ENCODE measurements at places on chromosomes 4 and X.

GRCh38 chr4:1938027-1938426 lies 66.8 kb downstream of the NSD2 start:
- DNase-seq, result no peak

- no peak for DNase-seq
Measured at GRCh38 chrX:68018248-68019203, 414.8 kb downstream of the OPHN1 start.

- no peak for DNase-seq
Measured at GRCh38 chr4:9925750-9926439, 95.4 kb downstream of the SLC2A9 start.

DNA sequence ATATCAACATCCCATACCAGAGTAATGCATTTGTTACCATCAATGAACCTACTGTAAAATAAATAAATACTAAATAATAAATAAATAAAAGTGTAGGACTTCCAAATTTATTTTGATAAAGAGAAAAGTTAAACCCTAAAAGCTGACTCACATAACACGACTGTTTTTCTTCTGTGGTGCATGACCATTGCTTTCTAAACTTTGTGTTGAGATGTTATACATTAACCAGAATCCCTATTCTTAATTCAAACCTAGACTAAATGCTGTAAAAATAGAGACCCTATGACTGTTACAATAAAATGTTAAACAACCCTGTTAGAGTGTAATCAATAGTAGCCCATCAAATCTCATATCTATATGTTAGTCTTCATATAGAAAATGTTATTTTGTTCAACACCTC lies 20.9 kb upstream of the PRMT9 start:
- DNase-seq, result no peak

- DNase-seq, result no peak
Measured at GRCh38 chrX:6683353-6683752, 148.4 kb upstream of the VCX3A start.

DNA sequence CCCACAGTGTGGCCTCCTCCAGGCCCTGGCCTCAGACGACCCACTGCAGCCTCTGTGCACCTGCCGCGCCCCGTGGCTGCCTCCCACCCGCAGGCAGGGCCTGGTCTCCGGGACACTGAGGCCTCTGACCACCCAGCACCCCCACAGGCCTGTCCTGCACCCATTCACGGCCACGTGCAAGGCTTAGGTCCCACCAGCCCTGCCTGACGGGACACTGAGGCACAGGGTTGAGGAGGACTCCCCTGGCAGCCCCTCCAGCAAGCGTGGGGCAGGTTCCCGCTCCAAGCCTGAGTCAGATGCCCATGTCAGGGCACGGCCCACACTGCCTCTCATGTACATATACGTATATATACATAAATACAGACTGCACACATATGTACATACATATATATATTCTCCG lies 23.5 kb downstream of the NELFA start:
- DNase-seq, result no peak

- DNase-seq, result no peak
Measured at GRCh38 chrX:38018766-38019425, 12.5 kb downstream of the SYTL5 start.

- no peak for DNase-seq
Measured at GRCh38 chr4:110474481-110474880, 1.5 kb upstream of the ENPEP start.

- DNase-seq, result no peak
Measured at GRCh38 chr4:1718095-1718850, 2.9 kb downstream of the TMEM129 start.

- DNase-seq, result no peak
Measured at GRCh38 chrX:100417681-100418080, 7.6 kb upstream of the PCDH19 start.

- DNase-seq, result no peak
Measured at GRCh38 chrX:68252664-68253063, 180.6 kb downstream of the OPHN1 start.

GRCh38 chrX:21153503-21153902 lies 220.7 kb upstream of the CNKSR2 start:
- DNase-seq, result peak; percentile 61

DNA sequence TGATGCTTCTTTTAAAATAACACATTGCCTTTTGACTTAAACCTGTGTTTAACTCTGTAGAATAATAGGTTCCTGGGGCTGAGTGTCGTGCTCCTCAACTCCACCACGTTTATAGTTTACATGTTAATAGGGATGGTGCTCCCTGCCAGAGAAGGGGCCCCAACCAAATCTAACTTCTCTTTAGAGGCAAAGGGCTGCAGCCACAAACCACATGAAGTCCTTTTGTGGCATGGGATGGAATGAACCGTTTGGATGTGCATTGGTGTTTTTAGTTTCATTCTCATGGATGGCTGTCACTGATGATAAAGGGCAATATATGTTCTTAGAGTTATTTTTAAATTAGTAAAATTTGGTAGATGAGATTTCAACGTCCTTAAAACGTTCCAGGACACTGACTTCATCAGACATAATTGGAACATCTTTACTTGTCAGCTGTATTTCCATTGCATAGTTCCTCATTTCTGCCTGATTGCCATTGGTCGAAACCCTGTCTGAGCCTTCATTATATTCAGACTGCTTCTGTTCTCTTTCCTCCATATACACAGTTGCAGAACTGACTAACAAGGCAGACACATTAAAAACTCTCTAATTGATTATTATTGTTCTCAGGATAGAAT lies 60.4 kb upstream of the HPF1 start:
- no peak for DNase-seq

DNA sequence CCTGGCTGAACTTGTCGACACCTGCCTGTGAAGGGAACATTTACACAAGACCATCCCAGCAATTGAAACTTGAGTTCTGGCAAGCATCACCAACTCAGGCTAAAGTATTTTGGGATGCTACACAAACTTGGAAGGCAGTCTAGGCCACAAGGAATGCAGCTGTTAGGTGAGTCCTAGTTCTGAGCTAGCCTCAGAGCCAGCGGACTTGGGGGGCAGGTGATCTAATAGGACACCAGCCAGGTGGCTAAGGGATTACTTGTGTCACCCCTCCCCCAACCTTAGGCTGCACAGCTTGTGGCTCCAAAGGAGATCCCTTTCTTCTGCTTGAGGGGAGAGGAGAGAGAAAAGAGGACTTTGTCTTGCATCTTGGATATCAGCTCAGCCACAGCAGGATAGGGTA lies 62.3 kb upstream of the DKK2 start:
- no peak for DNase-seq

GRCh38 chrX:132033166-132033565 lies 10.1 kb downstream of the STK26 start:
- DNase-seq, result no peak

- DNase-seq, result no peak
Measured at GRCh38 chrX:100404851-100405250, 5.2 kb downstream of the PCDH19 start.

GRCh38 chrX:19956306-19956705 lies 34.6 kb downstream of the BCLAF3 start:
- no peak for DNase-seq

DNA sequence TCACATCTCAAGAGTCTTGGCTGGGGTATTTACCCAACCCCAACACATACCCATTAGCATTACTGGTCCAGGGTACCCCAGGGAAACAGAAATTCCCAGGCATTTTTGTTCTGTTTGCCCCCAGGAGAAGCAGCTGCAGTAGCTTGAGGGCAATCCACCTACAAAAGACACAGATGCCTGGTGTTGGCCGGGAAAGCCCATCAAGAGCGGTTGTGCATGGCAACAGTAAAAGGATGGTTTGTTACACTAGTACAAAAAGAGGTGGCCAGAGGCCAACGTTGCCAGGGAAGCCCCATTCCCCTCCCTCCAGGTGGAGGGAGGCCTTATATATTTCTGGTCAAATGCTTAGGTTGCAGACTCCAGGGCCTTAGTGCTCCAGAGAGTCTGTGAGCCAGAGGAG lies 637.8 kb downstream of the BCOR start:
- DNase-seq, result no peak

DNA sequence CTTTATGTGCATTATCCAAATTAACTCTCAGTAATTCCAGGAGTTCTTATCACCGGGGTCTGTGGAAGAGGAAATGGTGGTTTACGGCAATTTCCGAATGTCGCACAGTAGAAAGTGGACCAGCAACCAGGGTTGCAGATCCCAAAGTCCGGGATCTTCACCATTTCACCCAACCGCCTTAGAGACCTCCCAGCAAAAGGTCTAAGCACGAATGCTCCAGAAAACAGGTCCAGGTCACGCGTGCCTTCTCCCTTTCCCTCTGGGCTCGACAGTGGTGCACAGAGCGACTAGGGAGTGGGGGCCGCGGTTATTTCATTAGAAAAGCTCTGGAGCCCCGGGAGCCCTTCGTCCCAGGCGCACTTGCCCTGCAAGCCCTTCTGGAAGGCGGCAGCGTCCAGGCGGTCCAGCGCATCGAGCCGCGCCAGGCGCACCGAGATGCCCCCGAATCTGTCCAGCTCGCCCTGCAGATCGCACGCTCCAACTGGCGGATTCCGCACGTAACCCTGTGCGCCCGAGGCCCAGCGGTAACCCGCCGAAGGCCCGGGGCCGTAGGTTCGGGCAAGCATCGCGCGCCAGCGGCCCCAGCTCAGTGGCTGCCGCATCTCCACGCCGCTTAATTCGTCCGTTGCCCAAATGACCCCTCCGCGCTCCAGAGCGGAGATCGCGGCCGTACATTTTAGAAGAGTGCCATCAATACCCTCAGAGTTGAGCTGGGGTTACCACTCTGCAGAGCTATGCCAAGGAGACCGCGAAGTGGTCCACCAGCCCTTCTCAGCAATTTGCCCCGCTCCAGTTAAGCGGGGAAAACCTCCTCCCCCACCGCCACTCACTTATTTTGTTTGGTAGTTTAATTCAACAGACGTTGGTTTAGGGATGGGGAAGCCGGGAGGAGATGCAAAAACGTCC lies at the start of gene NUDT6:
NUDT6 (minus strand) TSS at position 627 of the 906 bp plus-strand sequence; CDS start at position 602, 25 bp downstream.
- DNase-seq, result peak; percentile 47

- no peak for DNase-seq
Measured at GRCh38 chr4:48193096-48193836, 59.2 kb upstream of the TXK start.

- no peak for DNase-seq
Measured at GRCh38 chrX:132676561-132677186, 187.8 kb upstream of the MBNL3 start.

DNA sequence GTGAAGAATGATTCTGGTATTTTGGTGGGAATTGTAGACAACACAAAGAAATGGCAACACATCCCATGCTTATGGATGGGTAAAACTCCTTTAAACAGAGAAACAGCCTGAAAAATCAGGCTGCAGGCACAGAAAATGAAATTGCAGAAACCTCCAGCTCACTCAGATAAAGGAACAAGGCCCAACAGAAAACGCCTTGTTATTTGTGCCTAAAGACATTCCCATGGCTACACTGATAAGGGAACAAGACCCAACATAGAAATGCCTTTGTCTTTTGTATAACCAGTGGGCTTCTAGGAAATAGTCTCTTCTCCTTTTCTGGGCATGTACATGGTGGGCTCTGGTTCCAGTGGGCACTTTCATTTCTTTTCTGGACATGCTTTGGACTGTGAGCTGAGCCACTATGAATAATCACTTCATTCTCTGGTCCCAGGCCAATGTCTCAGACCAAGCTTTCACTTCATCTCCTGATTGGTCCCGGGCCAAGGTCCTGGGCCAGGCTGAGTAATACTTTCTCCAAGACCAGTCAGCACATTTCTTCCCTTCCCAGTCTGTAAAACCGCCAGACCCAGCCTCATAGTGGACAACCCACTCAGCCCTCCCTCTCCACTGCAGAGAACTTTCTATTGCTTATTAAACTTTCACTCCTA lies 160.5 kb downstream of the TBX22 start:
- DNase-seq, result peak; percentile 57

- DNase-seq, result no peak
Measured at GRCh38 chr4:55547918-55548317, 1.2 kb upstream of the CLOCK start.

- no peak for DNase-seq
Measured at GRCh38 chr4:76016393-76016792, 6.9 kb downstream of the CXCL10 start.

DNA sequence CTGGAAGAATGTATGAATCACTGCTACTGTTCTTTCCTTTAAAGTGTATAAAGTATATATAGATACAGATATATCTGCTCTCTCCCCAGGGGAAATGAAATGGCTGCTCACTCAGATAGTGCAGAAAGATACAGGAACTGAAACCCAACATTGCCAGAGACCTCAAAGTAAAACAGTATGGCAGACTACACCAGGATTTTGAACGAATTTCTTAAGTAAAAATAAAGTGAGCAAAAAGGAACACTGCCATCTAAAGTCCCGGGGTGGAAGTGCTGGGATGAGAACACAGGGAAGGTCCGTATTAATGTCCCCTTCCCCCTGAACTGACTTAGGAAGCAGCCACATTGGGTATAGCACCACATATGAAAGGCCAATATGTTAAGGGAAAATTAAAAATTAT lies 93.4 kb downstream of the TMA16 start:
- no peak for DNase-seq

GRCh38 chrX:119809185-119809666 lies 17.8 kb upstream of the RPL39 start:
- DNase-seq, result no peak

DNA sequence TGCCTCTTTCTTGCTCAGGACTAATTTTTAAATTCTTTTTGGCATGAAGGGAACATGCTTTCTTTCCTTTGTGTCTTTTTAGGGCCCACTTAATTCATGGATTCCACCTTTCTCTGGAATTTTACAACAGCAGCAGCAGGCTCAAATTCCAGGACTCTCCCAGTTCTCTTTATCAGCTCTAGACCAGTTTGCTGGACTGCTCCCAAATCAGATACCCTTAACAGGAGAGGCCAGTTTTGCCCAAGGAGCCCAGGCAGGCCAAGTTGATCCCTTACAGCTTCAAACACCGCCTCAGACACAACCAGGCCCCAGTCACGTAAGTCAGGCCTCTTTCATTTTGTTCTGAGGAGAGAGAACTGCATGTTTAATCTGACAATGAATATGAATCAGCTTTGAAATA lies 2.3 kb downstream of the ODAM start:
- no peak for DNase-seq

DNA sequence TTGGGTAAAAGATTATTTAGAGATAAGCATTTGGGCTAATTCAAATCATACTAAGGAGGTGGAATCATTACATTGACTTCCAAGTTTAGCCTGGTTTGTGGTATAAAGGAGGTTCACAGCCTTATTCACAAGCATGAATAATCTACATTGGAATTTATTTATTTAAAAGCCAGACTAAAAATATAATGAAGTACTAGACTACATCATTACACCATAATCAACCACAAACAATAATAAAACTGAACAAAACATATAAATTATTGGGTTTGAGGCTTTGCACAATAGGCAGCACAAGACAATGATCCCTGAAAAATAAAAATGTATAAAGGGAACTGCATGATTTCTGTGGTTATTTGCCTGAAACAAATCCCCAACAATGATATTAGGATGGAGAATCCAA lies 314.0 kb downstream of the GBA3 start:
- peak; percentile 40 for DNase-seq

- no peak for DNase-seq
Measured at GRCh38 chr4:26208237-26208994, 112.4 kb upstream of the RBPJ start.
